AG09309 (cell line): ENCODE measurements at places on chromosomes 13 and 19.

- no peak for DNase-seq
Observed at GRCh38 chr13:26653842-26654241, 96.4 kb downstream of the WASF3 start.

- DNase-seq = no peak
Observed at GRCh38 chr13:59000770-59001169, 1163.0 kb downstream of the DIAPH3 start.

DNA sequence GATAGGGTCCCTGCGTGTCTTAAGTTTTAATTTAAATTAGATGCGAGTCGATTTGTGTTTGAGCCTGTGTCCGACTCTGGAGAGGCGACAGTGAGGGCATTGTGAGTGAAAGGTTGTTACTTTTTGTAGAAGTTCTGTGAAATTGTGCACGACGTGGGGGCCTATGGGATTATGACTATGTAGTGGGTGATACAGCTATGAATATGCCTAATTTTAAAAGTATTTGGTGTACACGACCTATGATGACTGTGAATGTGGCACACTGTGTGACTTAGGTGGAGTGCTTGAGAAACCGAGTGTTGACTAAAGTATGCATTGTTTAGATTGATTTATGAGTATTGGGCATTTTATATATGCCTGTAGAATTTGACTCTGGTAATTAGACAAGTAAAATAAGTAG, 646 bp downstream of the ZNF567 start:
- no peak for DNase-seq

DNA sequence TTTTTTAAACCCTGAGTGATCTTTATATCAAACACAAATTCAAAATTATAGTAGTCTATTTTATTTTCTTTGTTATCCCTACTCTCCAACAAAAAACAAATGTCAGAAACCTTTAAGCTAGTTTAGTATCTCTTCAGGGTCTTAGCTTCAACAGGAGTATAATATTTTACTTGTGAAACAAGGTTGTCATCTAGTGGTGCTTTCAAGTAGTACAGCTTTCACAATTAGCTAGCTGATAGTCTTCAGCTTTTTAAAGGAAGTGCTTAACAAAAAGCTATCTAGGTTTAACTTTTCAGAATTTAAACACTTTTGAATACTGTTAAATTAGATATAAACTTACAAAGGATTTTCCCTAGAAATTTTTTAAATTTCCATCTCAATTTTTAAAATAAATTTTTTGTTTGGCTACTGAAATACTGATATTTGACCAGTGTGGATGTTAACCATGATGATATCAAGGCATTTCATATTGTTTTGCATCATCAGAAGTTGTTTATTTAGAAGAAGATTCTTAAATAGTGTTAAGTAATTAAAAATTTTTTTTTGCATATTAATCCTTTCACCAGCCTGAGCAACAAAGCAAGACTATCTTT, 34.2 kb downstream of the TDRD3 start:
- DNase-seq = peak; percentile 37

- DNase-seq = no peak
Observed at GRCh38 chr19:40006273-40006691, 9.4 kb downstream of the ZNF546 start.

- no peak for DNase-seq
Observed at GRCh38 chr19:50897612-50898011, 13.6 kb downstream of the KLK4 start.
